ENCODE measurements at places on chromosomes 3 and 15.

DNA sequence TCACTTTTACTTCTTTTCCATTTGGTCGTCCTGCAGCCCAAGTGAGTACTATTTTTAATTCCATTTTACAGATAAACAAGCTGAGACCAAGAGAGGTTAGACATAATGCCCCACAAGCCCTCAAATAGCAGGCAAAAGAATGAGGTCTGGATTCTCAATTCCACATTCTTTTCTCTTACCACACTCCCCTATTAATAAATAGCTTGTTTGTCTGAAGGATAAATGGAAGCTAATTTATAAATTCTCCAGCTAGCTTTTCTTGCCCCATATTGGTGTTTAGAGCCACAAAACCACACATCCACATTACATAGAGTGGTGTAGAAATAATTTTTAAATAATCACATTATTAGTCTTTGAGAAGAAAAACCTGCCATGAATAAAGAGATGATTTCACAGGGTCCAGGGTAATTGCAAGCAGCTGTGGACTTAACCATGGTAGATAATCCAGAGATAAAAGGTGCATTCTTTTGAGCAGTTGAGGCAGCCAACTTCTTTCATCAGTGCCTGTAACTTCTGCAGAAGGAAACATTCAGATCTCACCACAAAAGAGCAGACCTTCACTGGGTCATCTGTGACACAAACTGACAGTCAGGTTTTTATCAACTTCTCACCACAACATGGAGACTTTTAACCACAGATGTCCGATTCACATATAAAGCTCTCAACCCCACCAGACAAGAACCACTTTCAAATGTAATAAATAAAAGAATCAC, 313.4 kb upstream of the STT3B start:
- no peak for DNase-seq

GRCh38 chr3:15347063-15347736, 14.8 kb upstream of the SH3BP5 start:
- DNase-seq = no peak

DNA sequence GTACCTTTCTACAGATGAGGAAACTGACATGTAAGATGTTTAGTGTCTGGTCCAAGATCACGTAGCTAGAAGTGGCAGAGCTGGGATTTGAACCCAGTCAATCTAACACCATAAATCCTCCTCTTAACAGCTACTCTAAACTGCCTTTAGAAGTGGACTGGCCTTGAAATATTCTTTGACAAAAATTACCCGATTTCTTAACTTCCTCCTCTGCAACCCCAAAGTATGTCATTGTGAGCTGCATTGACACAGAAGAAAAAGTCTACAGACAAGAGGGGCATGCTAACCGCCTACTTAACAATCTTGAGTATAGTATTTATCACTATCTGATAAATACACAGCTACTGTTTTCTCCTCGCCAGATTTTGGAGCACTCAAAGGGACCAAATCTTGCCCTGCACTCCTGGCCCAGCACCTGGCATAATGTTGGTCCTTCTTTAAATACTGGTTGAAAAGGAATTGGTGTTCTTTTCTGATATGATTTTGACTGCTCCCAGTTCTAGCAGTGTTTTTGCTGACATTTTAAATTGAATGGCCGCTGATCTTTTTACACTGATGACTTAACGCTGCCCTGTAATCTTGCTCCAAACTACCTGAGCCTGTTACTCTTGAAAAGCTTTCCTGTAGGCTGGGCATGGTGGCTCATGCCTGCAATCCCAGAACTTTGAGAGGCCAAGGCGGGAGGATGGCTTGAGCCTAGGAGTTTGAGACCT, 36.9 kb downstream of the ITPR1 start:
- no peak for DNase-seq

DNA sequence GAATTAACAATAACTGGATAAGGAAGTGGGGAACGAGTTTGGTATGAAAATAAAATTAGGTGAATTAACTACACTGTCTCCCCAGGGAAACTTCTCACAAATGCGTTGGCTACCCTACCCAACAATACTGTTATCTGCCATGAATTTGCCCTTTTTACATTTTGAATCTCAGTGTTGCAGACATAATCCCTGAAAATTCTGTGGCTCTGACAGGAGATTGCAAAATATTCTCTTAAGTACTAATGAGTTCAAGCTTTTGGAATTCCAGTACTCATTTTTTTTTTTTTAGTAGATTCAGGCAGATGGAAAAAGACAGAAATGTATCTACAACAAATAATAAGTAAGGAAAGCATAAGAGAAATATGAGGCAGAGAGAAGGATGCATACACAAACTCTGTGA, 332.6 kb downstream of the LSAMP start:
- DNase-seq = no peak

DNA sequence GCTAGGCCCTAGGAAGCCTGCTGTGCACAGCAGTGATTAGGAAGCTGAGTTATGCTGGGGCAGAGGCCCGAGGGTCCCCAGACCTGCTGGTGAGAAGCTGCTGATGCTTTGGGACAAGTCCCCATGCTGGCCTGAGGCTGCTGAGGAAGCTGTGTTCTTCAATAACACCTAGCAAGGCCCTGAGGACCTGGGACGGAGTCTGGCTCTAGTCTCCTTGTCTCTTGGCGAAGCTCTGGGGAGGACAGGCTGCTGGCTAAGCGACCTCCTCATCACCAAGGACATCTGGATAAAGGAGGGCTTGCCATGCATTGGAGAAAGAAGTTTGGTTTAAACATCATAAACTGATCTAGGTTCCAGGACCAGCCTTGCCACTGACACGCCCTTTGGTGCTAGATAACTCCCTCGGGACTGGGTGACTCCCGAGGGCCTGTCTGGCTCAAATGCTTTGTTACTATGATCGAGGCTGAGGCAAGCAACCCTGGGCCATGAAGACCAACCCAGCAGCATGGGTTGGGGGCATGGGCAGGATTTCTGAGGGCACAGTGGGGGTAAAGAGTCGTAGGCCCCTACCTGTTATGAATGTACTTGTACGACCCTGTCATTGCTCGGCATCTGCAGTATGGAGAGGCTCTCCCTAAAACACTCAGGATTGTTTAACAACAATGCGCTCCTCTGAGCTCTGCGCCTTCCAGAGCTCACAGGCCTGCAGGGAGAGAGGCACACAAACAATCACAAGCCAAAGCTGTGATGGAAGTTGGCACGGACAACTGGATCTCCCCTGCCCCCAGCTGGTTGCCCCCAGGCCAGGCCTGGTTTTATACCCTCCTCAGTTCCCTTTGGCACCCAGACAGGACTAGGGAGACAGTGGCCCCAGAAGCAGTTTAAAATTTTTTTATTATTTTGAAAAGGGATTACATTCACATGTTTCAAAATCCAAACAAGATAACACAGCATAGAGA, 64.4 kb downstream of the LINGO1 start:
- DNase-seq = no peak

DNA sequence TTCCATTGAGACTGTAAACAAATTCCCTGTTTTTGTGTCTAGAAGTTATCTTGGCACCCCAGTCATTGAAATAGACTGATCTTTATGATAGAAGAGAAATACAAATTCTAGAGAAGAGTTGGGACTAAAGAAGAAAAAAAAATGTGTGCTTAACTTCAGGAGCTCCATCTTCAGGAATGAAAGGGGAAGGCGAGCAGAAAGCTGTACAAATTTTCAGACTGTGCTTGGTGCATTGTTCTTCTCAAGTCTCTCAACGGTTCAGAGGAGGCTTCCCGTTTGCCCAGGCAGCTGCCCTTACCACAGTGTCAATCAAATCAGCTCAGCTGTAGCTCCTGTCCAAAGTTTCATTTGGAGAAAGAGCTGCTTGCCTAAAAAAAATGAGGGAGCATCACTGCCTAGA, 41.7 kb downstream of the OXSM start:
- no peak for DNase-seq

- peak; percentile 82 for DNase-seq
Observed at GRCh38 chr3:12934431-12934830, 93.1 kb upstream of the RPL32 start.

DNA sequence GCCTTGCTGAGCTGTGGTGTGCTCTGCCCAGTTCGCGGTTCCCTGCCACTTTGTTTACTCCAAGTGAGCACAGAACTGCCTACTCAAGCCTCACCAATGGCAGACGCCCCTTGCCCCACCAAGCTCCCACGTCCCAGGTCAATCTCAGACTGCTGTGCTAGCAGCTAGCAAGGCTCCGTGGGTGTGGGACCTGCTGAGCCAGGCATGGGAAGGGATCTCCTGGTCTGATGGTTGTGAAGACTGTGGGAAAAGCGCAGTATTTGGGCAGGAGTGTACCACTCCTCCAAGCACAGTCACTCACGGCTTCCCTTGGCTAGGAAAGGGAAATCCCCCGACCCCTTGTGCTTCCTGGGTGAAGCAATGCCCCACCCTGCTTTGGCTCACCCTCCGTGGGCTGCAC, 45.0 kb downstream of the SLC12A6 start:
- no peak for DNase-seq

DNA sequence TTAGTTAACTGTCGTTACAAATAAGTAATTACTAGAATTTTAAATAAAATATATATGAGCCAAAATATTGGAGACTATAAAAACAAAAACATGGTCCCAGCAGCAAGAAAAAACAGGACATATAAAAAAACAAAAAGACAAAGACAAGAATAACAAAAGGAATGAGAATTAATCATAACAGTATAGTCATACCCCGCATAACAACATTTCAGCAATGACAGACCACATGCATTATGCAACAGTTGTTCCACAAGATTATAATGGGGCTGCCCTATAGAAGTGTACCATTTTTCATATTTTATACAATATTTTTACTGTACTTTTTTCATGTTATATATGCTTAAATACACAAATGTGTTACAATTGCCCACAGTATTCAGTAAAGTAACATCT, 5.6 kb downstream of the HLTF start:
- peak; percentile 37 for DNase-seq

DNA sequence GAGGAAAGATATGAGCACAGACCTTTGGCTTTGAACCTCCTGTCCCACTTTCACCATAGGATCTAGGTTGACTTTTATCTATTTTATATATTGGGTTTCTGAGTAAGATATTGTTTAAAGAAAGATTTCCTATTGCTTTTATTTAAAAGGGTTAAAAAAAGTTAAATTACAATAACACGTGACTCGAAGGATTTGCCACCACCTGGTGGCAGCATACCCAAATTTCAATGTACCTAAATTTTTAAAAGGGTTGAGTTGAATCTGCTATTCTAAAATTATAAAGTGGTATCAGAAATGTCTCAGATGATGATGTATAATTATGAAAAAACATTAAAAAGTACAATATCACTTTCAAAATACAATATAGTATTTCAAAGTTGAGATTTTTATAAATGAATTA, 368.4 kb downstream of the MECOM start:
- no peak for DNase-seq

GRCh38 chr3:87197531-87197930, 29.6 kb upstream of the CHMP2B start:
- DNase-seq = no peak

DNA sequence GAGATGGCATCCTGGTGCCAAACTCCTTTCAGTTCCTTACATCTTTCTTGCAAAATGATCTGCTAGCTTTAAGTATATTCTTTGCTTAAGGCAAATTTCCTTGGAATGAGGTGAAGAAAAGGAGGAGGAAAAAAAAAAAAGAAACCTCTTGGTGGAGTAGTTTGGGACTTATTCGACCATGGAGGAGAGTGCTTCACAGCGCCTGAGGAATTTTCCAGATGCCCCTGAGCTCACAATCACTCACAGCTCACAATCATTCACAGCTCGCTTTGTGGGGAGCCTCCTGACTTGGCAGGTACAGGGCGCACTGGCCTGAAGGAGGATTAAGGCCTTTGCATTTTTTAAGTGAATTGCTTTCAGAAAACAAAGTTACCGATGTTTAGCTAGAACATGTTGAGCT, 53.9 kb downstream of the BOC start:
- DNase-seq = no peak
